ENCODE measurements at places on chromosomes 7 and 10.

- no peak for DNase-seq
Observed at GRCh38 chr10:32046151-32046550, 10.1 kb downstream of the KIF5B start.

- DNase-seq = no peak
Observed at GRCh38 chr7:129993275-129993674, 40.5 kb upstream of the UBE2H start.

DNA sequence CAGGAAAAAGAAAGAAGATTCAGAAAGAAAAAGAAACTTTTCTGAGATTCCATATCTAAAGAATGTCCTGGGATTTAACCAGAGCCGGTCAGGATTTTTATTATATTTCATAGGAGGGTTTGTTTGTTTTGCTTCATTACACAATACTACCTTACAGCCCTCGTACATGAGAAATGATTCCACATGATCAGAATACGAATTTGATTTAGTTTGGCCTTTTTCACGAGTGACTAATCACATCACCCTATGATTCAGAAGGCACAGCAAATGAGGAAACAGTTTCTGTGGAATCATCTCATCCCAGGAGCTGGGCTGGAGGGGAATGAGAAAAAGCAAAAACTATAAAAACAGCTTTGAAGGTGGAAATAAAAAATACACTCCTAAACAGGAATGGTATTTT is 54.7 kb upstream of the VWC2 start:
- DNase-seq = no peak

- peak; percentile 25 for DNase-seq
Observed at GRCh38 chr7:38312821-38313220, 39.4 kb upstream of the TARP start.

DNA sequence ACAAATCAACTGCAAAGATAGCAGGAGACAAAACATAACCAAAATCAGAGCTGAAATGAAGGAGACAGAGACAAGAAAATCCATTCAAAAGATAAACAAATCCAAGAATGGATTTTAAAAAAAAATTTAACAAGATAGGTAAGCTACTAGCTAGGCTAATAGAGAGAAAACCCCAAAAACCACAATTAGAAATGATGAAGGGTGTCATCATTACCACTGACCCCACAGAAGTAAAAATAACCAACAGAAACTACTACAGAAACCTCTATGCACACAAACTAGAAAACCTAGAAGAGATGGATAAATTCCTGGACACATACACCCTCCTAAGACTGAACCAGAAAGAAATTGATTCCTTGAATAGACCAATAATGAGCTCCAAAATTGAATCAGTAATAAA is 117.6 kb downstream of the DNAJC1 start:
- no peak for DNase-seq

GRCh38 chr7:31107106-31108090 is 55.3 kb downstream of the ADCYAP1R1 start:
- DNase-seq = no peak

DNA sequence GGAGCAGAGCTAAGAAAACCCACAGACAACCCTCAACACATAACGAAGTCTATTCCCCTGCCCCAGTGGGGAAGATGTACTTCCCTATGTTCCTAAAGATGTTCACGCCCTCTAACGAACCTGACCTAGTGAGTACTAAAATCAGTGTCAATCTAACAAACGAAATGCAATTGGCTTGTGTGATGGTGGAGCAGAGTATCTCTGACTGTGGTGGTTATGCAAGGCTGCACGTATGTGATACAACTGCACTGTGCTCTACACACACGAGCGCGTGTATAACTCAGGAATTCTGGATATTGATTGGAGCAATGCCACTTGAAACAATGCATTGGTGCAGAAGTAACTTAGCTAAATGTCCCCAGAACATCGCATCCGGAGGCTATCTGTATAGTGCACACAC is 1.3 kb downstream of the ANKRD16 start:
- DNase-seq = no peak

- DNase-seq = no peak
Observed at GRCh38 chr7:94195201-94195600, 191.0 kb upstream of the BET1 start.

GRCh38 chr7:106737202-106737562 is 76.2 kb upstream of the CCDC71L start:
- no peak for DNase-seq

DNA sequence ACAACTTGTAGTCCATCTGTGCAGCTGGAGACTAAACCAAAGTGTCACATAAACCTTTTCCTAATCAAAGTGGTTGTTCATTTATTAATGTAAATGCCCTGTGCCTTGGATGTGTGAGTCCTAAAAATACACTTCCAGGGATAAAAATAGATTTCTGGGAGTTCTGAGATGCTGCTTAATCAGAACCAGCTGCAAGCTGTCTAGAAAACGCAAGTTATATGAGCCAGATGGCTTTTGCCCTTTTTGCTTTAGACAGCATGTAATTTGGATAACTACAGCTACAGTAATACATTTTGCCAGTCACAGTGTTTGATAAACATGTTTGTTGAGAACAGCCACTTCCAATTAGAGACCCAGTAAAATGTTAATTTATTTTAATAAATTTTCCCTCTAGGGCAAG is 185.1 kb upstream of the PRPS1L1 start:
- no peak for DNase-seq

GRCh38 chr10:30598105-30598776 is 31.3 kb downstream of the LYZL2 start:
- no peak for DNase-seq

DNA sequence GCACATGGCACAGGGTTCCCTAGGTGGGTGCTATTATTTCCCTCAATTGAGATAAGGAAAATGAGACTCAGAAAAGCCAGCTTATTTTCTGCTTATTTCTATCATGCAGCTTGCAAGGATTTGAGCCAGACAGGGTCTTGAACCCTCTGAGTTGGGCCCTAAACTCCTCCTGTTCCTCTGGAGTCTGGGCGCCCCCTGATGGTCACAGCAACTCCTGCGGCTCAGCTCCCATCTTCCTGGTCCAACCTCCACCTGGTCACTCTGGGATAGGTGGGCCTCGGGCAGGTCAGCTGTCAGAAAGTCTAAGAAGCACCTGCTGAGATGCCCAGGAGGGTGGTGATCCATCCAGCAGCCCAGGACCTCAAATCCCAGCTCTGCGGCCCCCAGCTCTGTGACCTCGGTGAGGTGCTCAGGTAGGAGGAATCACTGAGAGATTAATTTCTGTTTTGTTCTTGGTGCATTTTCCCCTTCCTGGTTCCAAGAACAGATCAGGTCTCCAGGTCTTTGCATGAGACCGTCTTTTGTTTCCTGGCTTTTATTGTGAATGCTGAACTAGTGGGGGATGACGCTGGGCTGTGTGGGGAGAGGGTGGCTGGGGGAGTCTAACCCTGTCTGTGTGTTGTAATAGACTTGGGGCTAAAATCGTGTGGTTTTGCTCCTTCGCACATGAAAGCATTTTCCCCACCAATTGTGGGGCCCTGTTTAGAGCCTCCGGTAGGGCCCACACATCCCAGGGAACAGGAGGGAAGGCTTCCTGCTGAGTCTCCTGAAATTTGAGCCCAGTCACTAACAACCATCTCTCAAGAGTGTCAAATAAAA is 32.8 kb downstream of the TMEM130 start:
- DNase-seq = no peak
